Femur (tissue), 1 donor: ENCODE measurements at places on chromosomes 2 and 18.

GRCh38 chr2:98771721-98772524 lies 41.0 kb upstream of the MGAT4A start:
- no peak for DNase-seq

DNA sequence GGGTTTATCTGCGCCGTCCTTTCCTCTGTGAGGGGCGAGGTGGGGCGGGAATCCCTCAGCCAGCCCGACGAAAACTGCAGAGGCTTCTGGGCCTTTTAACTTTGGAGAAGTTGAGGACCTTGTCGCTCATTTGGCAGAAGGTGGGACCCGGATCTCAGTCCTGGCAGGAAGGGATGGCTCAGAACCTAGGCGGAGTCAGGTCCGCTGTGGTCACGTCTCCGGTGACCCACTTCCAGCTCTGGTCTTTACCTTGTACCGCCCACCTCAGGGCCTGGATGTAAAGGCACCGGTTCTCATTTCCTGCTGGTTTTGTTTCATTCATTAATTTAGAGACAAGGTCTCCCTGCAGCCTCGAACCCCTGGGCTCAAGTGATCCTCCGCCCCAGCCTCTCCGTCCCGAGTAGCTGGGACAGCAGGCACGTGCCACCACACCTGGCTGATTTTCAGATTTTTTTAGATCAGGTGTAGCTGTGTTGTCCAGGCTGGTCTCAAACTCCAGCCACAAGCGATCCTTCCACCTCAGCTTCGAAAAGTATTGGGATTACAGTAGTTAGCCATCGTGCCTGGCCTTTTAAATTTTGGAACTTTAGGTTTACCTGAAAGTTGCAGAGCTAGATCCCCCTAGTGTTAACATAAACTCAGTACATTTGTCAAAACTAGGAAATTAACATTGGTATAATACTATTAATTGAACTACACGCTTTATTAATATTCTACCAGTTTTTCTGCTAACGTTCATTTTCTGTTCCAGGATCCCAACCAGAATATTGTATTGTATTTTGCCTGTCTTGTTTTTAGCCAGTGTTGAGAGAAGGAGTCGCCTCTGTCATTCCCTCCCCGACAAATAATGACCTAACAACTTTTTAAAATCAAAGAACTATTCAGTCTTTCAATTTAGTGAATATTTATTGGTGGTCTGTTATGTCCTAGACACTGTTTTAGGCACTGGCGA lies 852 bp downstream of the POLI start:
- DNase-seq, result peak; percentile 66

DNA sequence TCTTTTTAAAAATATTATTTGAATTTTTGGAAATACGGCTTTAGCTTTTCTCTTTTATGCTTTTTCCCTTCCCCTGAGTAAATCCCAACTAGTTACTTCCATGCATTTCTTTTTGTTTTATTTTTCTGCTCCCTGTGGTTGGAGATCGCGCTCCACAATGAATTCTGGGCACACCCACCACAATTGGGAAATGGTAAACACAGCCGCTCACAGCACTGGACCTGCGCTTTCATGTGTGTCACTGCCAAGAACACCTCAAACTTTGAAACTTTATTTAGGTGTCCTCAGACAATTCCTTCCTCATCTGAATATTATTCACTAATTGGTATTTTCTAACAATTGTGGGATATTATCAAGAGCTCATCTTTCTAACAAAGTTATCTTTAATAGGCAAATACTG lies 82.8 kb upstream of the TMEM18 start:
- no peak for DNase-seq

GRCh38 chr2:224259831-224260230 lies 142.1 kb downstream of the FAM124B start:
- no peak for DNase-seq

GRCh38 chr18:22473366-22473765 lies 55.7 kb upstream of the CTAGE1 start:
- no peak for DNase-seq
